ENCODE measurements at places on chromosomes 6 and 20. TPM values are rescaled to one million over a fixed set of nuclear protein-coding genes. Genes with fewer than 3 reads are reported as not detected.

DNA sequence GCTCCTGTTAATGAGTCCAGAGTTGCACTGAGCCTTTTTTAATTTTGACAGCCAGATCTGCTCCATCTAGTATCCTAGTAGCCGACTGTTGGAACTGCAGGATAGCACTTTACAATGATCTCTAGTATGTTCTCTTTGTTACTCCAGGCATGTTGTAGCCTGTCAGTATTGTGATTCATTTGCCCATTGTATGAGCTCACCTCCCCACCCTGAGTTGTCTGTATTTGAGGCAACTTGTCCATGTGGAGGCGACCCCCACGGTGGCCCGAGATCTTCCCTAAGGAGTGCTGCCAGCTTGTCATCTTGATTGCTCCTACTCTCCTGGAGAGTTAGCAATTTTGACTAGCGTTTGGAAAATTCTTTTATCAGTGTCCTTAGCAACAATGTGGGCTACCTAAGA lies 67.2 kb downstream of the DHX35 start:
- no peak overlapping the region for H3K27ac ChIP-seq
- DNase-seq, result no peak
- peaks cover 12% of the 10 kb centered on the region for H3K36me3 ChIP-seq
- H3K27me3 ChIP-seq, result no peaks in the 10 kb centered on the region
- no peaks in the 10 kb centered on the region for H3K4me1 ChIP-seq

DNA sequence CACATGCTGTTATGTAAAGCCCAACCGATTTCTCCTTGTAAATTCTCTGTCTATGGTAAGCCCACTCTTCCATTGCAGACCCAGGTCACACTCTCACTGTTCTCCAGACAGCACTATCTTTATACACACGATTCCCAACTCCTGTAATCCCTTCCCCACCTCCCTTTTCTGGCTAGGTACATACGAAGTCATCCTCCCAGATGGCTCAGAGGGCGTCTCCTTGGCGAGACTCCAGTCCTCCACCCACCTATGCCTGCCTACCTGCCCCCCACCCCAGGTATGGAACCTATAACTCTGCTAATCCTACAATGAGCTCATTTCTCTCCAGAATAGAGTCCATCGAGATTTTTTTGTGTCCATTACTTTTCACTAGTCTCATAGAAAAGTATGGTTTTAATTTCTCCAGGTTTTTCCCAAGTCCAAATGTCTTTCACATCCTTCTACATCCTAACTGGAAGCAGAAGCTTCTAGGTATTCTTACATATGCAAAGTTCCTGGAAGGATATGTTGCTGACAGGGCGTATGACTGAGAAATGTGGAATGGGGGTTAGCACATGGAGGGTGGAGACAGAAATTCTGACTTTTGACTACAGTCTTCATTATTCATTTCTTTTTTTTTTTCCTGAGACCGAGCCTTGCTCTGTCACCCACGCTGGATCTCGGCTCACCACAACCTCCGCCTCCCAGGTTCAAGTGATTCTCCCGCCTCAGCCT lies 22.8 kb downstream of the SCML4 start:
- no peak overlapping the region for H3K4me3 ChIP-seq
- no peak for DNase-seq
- no peaks in the 10 kb centered on the region for H3K36me3 ChIP-seq
- H3K27me3 ChIP-seq, result no peaks in the 10 kb centered on the region
- H3K27ac ChIP-seq, result no peak overlapping the region

DNA sequence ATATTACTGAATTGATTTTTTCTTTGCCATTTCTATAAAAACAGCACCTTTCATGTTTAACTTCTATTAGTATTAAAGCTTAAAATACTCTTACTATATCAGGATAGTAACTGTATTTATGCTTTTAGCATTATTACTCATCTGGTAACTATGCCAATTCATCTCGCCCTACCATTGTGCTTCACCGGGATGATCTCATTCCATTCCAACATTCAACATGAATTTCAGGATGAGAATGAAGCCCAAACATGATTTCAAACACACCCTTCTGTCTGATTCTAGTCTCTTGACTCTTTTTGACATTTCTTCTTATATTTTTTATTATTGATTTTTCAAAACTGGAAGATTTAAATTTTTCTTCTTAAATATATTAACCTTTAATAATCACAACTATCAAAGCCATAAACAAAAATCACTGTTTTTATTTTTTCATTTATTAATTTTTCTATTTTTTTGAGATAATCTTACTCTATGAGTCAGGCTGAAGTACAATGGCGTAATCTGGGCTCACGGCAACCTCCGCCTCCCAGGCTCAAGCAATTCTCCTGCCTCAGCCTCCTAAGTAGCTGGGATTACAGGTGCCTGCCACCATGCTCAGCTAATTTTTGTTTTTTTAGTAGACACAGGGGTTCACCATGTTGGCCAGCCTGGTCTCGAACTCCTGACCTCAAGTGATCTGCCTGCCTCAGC lies 46.7 kb downstream of the GJA1 start:
- no peak overlapping the region for H3K27ac ChIP-seq
- no peaks in the 10 kb centered on the region for H3K36me3 ChIP-seq
- H3K4me3 ChIP-seq, result no peak overlapping the region
- H3K27me3 ChIP-seq, result no peaks in the 10 kb centered on the region

DNA sequence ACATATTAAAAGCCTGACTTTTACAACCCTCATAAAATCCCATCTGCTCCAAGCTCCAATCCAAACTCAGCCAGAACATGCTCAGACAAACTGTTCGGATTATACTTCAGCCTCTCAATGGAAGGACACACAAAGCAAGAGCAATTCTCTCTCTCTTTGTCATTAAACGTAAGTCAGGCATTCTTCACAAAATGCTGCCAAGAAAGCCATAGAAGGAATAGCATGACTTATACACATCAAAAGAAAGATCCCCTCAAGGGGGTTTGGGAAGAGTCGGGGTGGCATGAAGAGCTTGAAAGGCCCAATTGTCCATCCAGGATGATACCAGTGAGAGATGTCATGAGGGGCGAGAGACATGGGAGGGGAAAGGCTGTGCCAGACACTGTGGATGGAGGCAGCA lies 268.9 kb downstream of the PREX1 start:
- no peaks in the 10 kb centered on the region for H3K4me1 ChIP-seq
- no peak for DNase-seq
- no peaks in the 10 kb centered on the region for H3K36me3 ChIP-seq
- peaks cover 2% of the 10 kb centered on the region for H3K27me3 ChIP-seq

DNA sequence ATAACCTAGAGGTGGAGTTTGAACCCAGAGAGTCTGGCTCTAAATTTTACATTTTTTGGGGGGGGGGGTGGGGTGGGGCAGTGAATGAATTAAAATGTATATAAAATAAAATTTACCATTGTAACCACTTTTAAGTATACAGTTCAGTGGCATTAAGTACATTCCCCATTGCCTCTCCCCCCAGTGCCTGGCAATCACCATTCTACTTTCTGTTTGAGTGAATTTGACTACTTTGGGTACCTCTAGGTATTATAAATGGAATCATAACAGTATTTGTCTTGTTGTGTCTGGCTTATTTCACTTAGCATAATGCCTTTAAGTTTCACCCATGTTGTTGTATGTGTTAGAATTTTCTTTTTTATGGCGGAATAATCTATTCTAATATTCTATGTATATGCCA lies 2.7 kb downstream of the FAM110A start:
- H3K27me3 ChIP-seq, result peaks cover 10% of the 10 kb centered on the region
- DNase-seq, result no peak
- no peak overlapping the region for H3K4me3 ChIP-seq
- H3K27ac ChIP-seq, result no peak overlapping the region
- H3K4me1 ChIP-seq, result peaks cover 20% of the 10 kb centered on the region

GRCh38 chr20:19096843-19097242 lies 115.6 kb upstream of the SLC24A3 start:
- no peaks in the 10 kb centered on the region for H3K4me1 ChIP-seq
- H3K4me3 ChIP-seq, result no peak overlapping the region
- H3K27ac ChIP-seq, result no peak overlapping the region

GRCh38 chr6:170439366-170440361 lies 113.4 kb downstream of the PSMB1 start:
- H3K27ac ChIP-seq, result no peak overlapping the region
- no peak overlapping the region for H3K4me3 ChIP-seq
- no peaks in the 10 kb centered on the region for H3K36me3 ChIP-seq
- H3K4me1 ChIP-seq, result no peaks in the 10 kb centered on the region

- H3K27ac ChIP-seq, result no peak overlapping the region
- no peak for DNase-seq
- H3K4me1 ChIP-seq, result no peaks in the 10 kb centered on the region
- no peaks in the 10 kb centered on the region for H3K27me3 ChIP-seq
- no peaks in the 10 kb centered on the region for H3K36me3 ChIP-seq
- H3K4me3 ChIP-seq, result no peak overlapping the region
Measured at GRCh38 chr6:134880487-134881190, 69.3 kb downstream of the ALDH8A1 start.

DNA sequence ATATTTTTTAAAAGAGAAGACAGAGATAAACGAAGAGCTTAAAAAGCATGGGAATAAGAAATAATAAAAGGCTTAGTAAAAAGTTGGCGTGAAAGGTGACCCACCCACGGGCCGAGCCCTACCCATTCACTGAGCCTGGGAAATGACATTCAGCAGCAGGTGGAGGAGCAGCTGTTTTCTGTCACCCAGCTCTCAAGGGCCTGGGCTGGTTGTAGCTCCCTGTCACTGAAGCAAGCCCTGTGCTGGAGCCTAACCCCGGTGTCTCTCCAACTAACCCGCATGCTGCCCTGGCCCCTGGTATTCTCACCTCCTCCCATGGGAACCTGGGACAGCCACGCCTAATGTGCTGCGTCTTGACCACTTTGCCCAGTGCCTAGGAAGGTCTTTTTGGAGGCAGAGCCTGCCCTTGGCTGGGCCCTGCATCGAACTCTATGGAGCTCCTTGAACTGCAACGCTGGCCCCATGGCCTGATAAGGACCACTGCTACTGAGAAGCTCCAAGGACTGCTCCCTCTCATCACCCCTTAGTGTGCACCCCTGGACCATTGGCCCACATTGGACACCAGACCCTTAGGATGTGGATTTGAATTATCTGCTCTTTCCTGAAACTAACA lies 68.8 kb upstream of the IYD start:
- H3K36me3 ChIP-seq, result no peaks in the 10 kb centered on the region
- no peaks in the 10 kb centered on the region for H3K27me3 ChIP-seq
- no peak overlapping the region for H3K4me3 ChIP-seq
- no peak overlapping the region for H3K27ac ChIP-seq
- DNase-seq, result no peak

GRCh38 chr6:159754959-159755914 lies 6.6 kb upstream of the ACAT2 start:
- no peaks in the 10 kb centered on the region for H3K4me1 ChIP-seq
- H3K27ac ChIP-seq, result no peak overlapping the region
- no peaks in the 10 kb centered on the region for H3K27me3 ChIP-seq
- DNase-seq, result no peak
- no peak overlapping the region for H3K4me3 ChIP-seq

DNA sequence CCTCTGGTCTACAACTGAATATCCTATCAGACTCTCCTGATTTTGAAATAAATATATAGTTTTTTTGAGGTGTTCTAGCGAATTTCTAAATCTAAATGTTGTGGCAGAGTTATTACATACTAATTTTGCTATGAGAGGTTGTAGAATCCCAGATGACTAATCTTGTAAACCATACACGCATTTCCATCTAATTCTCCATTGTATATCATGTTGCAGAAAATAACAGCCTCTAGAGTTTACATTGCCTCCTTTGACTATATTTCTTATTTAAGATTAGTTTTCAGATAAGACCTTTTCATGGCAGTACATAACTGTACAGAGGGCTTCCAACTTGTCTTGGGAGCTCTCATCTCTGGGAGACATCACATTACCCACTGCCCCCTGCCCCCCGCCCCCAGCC lies 22.9 kb downstream of the PTPN1 start:
- H3K27ac ChIP-seq, result no peak overlapping the region
- H3K4me1 ChIP-seq, result peaks cover 3% of the 10 kb centered on the region
- no peak overlapping the region for H3K4me3 ChIP-seq
- no peak for DNase-seq
- H3K27me3 ChIP-seq, result no peaks in the 10 kb centered on the region

GRCh38 chr6:93423542-93423941 lies 4.2 kb upstream of the EPHA7 start:
- peaks cover 4% of the 10 kb centered on the region for H3K4me1 ChIP-seq
- no peaks in the 10 kb centered on the region for H3K36me3 ChIP-seq
- H3K4me3 ChIP-seq, result no peak overlapping the region
- DNase-seq, result no peak

DNA sequence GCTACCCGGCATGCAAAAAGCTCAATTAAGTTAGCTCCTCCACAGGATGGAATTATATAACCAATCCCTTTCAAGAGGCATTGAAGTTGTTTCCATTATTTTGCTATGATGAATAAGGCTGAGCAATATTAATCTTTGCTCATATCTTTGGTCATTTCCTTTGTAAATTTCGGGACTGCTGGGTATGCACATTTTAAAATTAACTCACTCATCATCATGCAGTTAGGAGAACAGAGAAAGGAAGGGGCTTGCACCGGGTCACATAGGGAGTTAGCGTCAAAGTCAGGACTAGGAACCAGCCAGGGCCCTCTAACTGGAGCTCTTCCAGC lies 430 bp upstream of the FAM110A start:
- no peaks in the 10 kb centered on the region for H3K27me3 ChIP-seq
- H3K4me3 ChIP-seq, result peak overlapping the region; percentile 85
- no peak overlapping the region for H3K27ac ChIP-seq
- peaks cover 20% of the 10 kb centered on the region for H3K4me1 ChIP-seq
- DNase-seq, result no peak
- no peaks in the 10 kb centered on the region for H3K36me3 ChIP-seq

GRCh38 chr20:20073801-20074371 lies 21.6 kb downstream of the CFAP61 start:
- H3K4me3 ChIP-seq, result no peak overlapping the region
- no peaks in the 10 kb centered on the region for H3K36me3 ChIP-seq
- DNase-seq, result no peak
- no peaks in the 10 kb centered on the region for H3K27me3 ChIP-seq

GRCh38 chr20:7760247-7761031 lies 179.8 kb downstream of the HAO1 start:
- DNase-seq, result no peak
- H3K4me1 ChIP-seq, result no peaks in the 10 kb centered on the region
- H3K27ac ChIP-seq, result no peak overlapping the region
- no peaks in the 10 kb centered on the region for H3K27me3 ChIP-seq

The TNFAIP3 gene
- total RNA-seq, result 29.5 TPM

The NOTCH4 gene
- total RNA-seq, result 2.5 TPM

The CDSN gene
- 0.05 TPM for total RNA-seq

The SCAF8 gene
- total RNA-seq, result 26.4 TPM

The BFSP1 gene
- 0.57 TPM for total RNA-seq

The ZFAND3 gene
- 8.5 TPM for total RNA-seq

The IMPG1 gene
- total RNA-seq, result 0.09 TPM

Data from thymus (tissue), 14 donors.